ENCODE measurements at places on chromosomes 11 and 22. TPM values are rescaled to one million over a fixed set of nuclear protein-coding genes. Genes with fewer than 3 reads are reported as not detected.

DNA sequence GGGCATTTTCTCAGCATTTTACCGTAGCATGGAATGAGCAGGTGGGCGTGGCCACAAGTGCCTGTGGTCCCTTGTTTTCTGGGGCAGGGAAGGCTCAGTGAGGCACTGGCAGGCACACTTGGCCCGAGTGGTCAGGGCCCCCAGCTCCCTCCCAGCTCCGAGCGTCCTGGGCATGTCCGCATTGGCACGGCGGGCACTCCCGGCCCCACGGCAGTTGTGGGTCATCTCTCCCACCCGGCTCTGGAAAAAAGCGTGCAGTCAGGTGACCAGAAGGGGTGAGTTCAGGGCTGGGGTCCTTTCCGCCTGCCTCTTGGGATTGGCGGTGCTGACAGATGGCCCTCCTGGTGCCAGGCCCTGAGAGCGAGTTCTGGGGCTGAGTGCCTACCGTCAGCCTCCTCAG is 55.8 kb downstream of the GRAMD4 start:
- H3K4me3 ChIP-seq, result no peak overlapping the region
- peaks cover 4% of the 10 kb centered on the region for H3K36me3 ChIP-seq
- H3K27me3 ChIP-seq, result no peaks in the 10 kb centered on the region
- peaks cover 14% of the 10 kb centered on the region for H3K4me1 ChIP-seq

DNA sequence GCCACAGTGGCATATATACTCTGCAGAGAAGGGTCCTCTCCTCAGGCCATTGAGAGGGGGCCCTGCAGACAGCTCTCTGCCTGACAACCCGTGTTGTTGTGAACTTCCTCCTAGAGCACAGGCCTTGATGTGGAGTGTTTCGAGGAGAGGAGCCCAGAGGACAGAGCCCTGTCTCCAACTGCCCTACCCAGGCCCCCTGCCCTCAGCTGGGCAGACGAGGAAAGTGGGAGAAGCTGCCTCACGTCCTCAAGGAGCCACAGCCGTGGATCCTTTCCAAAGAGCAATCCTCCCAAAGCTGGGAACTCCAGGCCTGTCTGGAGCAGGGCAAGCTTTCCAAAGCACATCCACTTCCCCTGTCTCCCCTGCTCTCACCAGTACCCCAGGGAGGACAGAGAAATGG is 10.7 kb downstream of the LMO1 start:
- H3K4me3 ChIP-seq, result no peak overlapping the region
- no peak overlapping the region for H3K27ac ChIP-seq
- DNase-seq, result no peak
- H3K4me1 ChIP-seq, result no peaks in the 10 kb centered on the region
- no peaks in the 10 kb centered on the region for H3K27me3 ChIP-seq
- no peaks in the 10 kb centered on the region for H3K36me3 ChIP-seq

- no peaks in the 10 kb centered on the region for H3K27me3 ChIP-seq
- H3K4me1 ChIP-seq, result peaks cover 20% of the 10 kb centered on the region
- H3K4me3 ChIP-seq, result no peak overlapping the region
- DNase-seq, result peak; percentile 69
Measured at GRCh38 chr11:36077886-36078685, 134.2 kb downstream of the LDLRAD3 start.

DNA sequence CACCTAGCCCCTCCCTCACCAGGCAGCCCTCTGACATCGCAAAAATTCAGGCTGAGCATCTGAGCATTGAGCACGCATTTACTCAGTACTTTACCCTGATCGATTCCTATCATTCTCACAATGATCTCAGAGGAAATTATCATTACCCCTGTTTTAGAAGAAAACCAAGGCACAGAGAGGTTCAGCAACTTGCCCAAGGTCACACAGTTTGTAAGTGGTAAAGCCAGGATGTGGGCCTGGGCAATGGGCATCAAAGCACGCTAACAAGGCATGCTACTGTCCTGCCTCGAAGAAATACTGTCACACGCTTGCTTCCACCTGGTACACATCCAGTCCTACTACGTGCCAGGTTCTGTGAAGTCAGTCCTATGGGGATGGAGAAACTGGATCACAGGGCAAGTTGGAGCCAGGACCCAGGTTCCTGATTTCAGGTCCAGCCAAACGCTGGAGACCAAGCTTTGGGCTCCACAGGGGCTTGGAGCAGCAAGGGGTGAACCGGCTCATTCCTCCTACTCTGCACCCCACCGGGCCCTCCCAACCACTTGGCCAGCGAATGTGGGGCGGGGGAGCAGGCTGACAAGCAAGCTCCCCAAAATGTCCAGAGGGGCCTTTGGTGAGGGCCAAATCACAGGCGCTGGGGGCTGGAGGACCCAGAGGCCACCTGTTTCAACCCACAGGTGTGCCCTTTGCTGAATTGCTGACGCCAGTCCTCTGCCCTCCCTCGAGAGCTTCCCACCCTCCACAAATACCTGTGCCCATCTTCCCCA is 18.2 kb downstream of the KCNJ4 start:
- no peak overlapping the region for H3K4me3 ChIP-seq
- DNase-seq, result no peak
- no peak overlapping the region for H3K27ac ChIP-seq
- H3K36me3 ChIP-seq, result no peaks in the 10 kb centered on the region
- no peaks in the 10 kb centered on the region for H3K27me3 ChIP-seq
- no peaks in the 10 kb centered on the region for H3K4me1 ChIP-seq

DNA sequence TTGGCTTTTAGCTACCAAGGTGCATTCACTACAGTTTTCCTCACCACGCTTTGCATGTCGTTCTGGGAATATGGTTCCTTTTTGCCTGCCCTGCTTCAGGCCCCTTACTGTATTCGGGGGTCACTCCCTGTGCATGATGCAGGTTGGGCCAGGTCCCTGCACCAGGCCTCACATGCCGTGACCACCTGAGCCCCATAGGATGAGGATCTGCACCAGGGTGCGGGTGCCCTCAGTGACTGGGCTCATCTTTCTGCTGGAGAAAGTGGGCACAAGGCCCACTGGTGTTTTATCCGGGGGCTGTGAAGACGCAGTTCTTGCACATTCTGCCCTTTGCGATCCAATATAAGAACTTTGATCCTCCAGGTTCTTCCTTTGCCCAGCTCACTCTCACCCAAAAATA is 45.7 kb upstream of the CABP7 start:
- H3K4me1 ChIP-seq, result no peaks in the 10 kb centered on the region
- H3K27me3 ChIP-seq, result no peaks in the 10 kb centered on the region
- DNase-seq, result no peak
- H3K36me3 ChIP-seq, result peaks cover 66% of the 10 kb centered on the region
- H3K27ac ChIP-seq, result no peak overlapping the region

- H3K27ac ChIP-seq, result no peak overlapping the region
- DNase-seq, result no peak
- no peaks in the 10 kb centered on the region for H3K36me3 ChIP-seq
- H3K27me3 ChIP-seq, result no peaks in the 10 kb centered on the region
- no peaks in the 10 kb centered on the region for H3K4me1 ChIP-seq
- H3K4me3 ChIP-seq, result no peak overlapping the region
Measured at GRCh38 chr11:120500414-120501071, 11.0 kb upstream of the GRIK4 start.

- H3K36me3 ChIP-seq, result no peaks in the 10 kb centered on the region
- H3K4me1 ChIP-seq, result no peaks in the 10 kb centered on the region
- H3K4me3 ChIP-seq, result no peak overlapping the region
Measured at GRCh38 chr11:100031973-100032372, 655.1 kb upstream of the ARHGAP42 start.

GRCh38 chr11:78313181-78313795 is 104.3 kb downstream of the GAB2 start:
- no peak for DNase-seq
- no peaks in the 10 kb centered on the region for H3K27me3 ChIP-seq
- H3K4me1 ChIP-seq, result peaks cover 54% of the 10 kb centered on the region
- H3K4me3 ChIP-seq, result no peak overlapping the region
- H3K27ac ChIP-seq, result peak overlapping the region; percentile 39
- no peaks in the 10 kb centered on the region for H3K36me3 ChIP-seq

DNA sequence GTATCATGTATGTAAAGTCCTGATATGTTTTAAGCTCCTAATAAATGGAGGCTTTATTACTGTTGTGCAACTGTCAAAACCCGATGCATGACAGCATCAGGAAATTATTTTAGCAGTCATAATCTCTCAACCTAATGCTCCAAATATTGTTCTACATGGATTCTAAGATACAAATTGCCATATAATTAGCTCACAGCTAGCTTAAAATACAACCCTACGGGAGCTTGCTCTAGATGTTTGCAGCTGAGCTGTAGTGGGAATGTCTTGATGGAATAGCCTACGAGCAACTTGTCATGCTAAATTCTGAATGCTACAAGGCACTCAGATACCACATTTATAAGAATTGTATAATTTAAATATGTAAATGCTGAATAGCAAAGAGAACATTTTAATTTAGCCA is 109.8 kb downstream of the STK33 start:
- no peaks in the 10 kb centered on the region for H3K27me3 ChIP-seq
- no peaks in the 10 kb centered on the region for H3K4me1 ChIP-seq
- no peak overlapping the region for H3K27ac ChIP-seq

GRCh38 chr22:30868663-30869385 is 99.8 kb downstream of the MORC2 start:
- H3K4me1 ChIP-seq, result no peaks in the 10 kb centered on the region
- no peak overlapping the region for H3K27ac ChIP-seq
- H3K4me3 ChIP-seq, result no peak overlapping the region

DNA sequence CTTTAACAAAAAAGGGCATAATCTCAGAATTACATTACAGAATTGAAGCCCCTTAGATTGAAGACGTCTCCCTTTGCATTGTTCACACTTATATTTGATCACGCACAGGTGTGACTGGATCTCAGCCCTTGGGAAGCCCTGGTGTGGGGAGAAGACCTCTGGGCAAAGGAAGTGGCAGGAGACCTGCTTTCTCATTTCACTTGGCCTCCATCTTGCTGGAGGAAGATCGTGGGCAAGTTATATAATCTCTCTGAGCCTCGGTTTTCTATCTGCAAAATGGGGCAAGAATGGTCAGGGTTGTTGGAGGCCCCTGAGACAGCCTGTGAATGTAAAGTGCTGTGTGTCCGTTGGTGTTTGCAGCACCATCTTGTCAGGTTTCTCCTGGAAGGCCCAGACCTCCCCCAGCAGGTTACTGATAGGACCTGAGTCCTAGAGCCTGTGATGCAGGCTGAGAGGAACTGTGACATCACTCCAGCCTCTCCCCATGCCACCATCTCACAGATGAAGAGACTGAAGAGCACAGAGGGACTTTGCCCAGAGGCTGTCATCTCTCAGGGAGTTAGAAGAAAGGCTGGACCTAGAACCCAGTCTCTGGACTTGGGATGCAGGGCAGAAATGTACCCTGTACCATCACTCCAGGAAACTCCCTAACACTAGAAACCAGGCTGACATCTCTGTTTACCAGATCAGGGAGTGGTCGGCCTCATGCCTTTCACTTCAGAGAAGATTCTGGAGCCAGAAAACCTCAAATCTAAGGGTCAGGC is 1.1 kb upstream of the APOA1 start:
- H3K27ac ChIP-seq, result no peak overlapping the region
- DNase-seq, result no peak
- peaks cover 11% of the 10 kb centered on the region for H3K4me1 ChIP-seq
- no peaks in the 10 kb centered on the region for H3K27me3 ChIP-seq
- H3K36me3 ChIP-seq, result no peaks in the 10 kb centered on the region
- no peak overlapping the region for H3K4me3 ChIP-seq

DNA sequence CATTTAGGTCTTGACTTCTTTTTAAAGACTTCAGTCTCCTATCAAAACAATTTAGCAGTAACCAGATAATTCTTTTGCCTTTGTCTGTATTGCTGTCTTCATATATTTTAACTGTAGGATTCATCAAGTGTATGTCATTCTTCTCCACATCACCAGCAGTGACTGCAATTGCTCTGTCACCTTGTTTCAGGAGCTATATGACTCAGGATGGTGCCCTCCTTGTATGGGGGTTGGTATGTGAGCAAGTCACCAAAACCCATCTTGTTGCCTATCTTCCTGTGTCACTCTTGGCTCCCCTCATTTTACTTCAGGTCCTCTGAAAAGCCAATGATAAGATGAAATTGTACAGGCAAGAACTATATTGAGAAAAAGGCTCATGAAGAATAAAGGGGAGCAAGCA is 256.9 kb upstream of the LUZP2 start:
- H3K4me1 ChIP-seq, result no peaks in the 10 kb centered on the region
- DNase-seq, result no peak
- no peaks in the 10 kb centered on the region for H3K27me3 ChIP-seq
- no peak overlapping the region for H3K4me3 ChIP-seq
- no peaks in the 10 kb centered on the region for H3K36me3 ChIP-seq

- no peaks in the 10 kb centered on the region for H3K27me3 ChIP-seq
- H3K36me3 ChIP-seq, result no peaks in the 10 kb centered on the region
- DNase-seq, result no peak
- H3K4me3 ChIP-seq, result no peak overlapping the region
Measured at GRCh38 chr11:94727819-94728218, 40.3 kb upstream of the AMOTL1 start.

- no peak overlapping the region for H3K4me3 ChIP-seq
- no peaks in the 10 kb centered on the region for H3K27me3 ChIP-seq
- no peak for DNase-seq
- H3K27ac ChIP-seq, result no peak overlapping the region
- no peaks in the 10 kb centered on the region for H3K4me1 ChIP-seq
Measured at GRCh38 chr11:980438-981357, 55.0 kb downstream of the AP2A2 start.

DNA sequence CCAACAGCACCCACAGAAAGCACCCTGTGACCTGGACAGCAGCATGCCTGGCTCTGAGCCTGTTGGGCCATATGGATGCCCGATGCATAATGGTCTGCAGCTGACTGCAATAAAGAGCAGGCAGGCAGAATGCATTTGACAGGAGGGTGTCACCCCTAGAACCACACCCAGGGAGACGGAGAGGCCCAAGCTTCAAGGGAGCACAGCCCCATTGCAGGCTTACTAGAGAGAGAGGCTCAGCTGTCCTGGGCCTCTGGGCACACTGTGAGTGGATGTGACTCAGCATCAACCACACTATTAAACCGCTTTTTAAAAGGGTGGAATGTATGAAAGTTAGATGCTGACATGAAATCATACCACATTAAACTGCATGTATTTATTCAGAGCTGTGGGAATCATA is 365.3 kb downstream of the CTTN start:
- no peaks in the 10 kb centered on the region for H3K27me3 ChIP-seq
- no peak overlapping the region for H3K4me3 ChIP-seq
- no peaks in the 10 kb centered on the region for H3K36me3 ChIP-seq
- no peak for DNase-seq

- H3K27ac ChIP-seq, result no peak overlapping the region
- DNase-seq, result no peak
- H3K4me3 ChIP-seq, result no peak overlapping the region
- H3K27me3 ChIP-seq, result no peaks in the 10 kb centered on the region
- H3K36me3 ChIP-seq, result peaks cover 1% of the 10 kb centered on the region
Measured at GRCh38 chr22:39382410-39382809, 17.2 kb upstream of the TAB1 start.

MFNG gene
- 15.2 TPM for total RNA-seq

MAPK12 gene
- 15.0 TPM for total RNA-seq

GP1BB gene
- total RNA-seq, result 14.5 TPM

NXPE4 gene
- total RNA-seq, result not detected

CLDN5 gene
- total RNA-seq, result 228 TPM

C22orf31 gene
- total RNA-seq, result not detected

EXPH5 gene
- total RNA-seq, result 16.7 TPM

HEPN1 gene
- total RNA-seq, result not detected

OR8B4 gene
- total RNA-seq, result not detected

Measured in vagina (tissue), 2 donors.